Posterior vena cava (tissue), 2 donors: ENCODE measurements at places on chromosomes 5 and 9.

GRCh38 chr5:154242964-154243376, 52.4 kb downstream of the GALNT10 start:
- no peak for DNase-seq

GRCh38 chr5:119312403-119312802, 43.4 kb upstream of the TNFAIP8 start:
- DNase-seq: no peak

GRCh38 chr5:1504617-1505016, 19.1 kb downstream of the LPCAT1 start:
- no peak for DNase-seq

DNA sequence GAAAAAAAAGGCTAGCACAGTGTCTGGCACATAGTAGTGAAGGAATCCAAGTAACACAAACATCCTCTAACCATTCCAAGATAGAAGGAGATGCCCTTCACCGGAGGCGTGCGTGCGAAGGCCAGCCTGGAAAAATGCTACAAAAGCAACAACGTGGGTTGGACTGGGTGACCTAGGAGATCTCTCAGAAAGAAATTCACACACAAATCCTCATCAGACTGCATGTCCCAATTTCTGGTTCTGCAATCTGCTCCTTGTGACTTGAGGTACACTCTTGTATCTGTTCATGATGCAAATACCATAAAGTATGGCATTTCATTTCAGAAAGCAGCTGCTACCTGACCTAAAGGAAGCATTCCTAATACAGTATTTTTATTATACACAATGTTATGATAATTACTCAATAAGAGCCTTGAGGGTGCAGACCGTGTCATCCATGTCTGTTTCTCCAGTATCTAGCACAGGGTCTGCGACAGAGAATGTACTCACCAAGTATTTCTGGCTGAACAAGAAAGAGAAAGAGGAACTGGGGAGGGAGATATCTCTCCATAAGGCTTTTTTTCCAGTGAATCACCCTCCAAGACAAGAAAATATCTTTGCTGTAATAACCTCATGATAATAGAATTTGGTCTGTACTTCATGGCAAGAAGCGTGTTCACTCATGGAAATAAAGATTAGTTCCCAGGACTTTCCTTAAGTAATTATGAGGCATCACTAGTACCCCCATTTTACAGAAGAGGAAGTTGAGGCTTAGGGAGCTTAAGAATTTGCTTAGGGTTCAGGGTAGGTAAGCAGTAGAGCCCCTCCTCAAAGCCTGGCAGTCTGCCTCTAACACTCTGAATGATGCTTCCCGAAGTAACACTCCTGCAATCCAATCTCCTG, 138.3 kb downstream of the CDK5RAP2 start:
- no peak for DNase-seq

GRCh38 chr9:127633216-127633862, 21.3 kb downstream of the STXBP1 start:
- peak; percentile 42 for DNase-seq

DNA sequence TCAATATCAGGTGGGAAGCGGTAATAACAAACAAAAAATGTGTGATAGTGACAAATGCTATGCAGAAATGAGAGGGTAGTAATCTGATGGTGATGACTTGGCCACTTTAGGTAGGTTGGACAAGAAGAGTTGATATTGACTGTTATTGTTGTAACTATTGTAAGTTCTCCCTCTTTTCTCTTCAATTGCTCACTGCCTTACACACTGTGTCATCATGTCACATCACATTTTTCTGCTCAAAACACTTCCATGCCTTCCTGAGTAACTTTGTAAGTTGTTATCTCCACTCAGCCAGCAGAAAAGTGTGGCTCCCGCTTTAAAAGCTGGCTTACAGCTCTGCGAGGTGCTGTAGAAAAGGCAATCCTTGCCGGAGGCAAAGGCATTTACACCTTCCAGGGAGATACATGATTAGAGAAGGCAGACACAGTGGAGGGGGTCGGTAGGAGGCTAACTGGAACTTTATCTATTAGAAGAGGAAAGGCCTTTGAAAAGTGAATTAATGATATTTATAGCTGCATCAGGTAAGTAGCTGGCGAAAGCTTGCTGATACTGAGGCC, 85.2 kb upstream of the CLINT1 start:
- DNase-seq: no peak

GRCh38 chr5:107736638-107737037, 65.9 kb upstream of the EFNA5 start:
- DNase-seq: no peak

DNA sequence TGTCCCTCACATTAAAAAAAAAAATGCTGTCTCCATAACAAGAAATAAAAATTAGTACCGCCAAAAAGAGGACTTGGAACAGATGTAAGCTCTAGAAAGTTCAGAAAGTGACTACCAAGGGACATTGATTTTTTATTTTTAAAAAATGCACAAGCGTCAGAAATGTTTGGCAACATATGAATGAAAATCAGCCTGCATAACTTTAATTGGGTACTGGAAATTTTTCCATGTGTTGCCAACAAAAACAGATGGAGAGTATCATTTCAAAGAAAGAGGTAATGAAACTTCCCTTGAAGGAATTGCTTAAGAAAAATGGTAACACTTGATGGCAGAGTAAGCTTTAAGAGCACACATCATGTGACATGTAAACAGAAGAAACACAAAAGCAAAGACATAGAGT, 47.2 kb downstream of the OR2K2 start:
- DNase-seq: no peak

DNA sequence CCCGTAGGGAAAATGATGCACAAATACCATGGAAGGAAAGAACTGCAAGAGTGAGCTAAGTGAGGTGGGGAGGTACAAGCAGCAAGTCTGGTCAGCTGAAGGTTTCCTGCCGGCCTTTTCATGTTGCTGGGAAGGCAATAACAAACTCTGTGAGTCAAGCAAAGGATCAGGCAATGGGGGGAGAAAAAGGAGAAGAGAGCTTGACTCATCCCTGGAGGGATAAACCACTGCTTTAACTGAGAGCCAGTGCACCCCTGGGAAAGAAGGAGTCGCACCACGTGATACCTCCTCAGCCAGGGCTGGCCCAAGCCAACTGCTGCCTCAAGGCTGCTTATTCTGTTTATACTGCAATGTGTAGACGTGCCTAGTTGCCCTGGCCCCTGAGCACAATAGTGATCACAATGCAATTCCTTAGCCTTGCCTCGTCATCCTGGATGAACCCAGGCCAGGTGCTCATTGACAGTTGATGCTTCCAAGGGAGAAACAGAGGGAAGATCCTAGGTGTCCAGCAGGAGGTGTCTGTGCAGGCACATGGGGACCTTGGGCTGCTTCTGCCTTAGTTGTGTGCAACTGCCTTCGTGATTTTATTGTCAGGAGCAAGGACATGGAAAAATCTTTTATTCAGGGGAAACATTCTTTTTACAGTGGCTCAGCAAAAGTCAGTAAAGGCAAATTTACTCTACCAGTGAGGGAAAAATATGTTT, 203.0 kb upstream of the TUT7 start:
- DNase-seq: no peak

DNA sequence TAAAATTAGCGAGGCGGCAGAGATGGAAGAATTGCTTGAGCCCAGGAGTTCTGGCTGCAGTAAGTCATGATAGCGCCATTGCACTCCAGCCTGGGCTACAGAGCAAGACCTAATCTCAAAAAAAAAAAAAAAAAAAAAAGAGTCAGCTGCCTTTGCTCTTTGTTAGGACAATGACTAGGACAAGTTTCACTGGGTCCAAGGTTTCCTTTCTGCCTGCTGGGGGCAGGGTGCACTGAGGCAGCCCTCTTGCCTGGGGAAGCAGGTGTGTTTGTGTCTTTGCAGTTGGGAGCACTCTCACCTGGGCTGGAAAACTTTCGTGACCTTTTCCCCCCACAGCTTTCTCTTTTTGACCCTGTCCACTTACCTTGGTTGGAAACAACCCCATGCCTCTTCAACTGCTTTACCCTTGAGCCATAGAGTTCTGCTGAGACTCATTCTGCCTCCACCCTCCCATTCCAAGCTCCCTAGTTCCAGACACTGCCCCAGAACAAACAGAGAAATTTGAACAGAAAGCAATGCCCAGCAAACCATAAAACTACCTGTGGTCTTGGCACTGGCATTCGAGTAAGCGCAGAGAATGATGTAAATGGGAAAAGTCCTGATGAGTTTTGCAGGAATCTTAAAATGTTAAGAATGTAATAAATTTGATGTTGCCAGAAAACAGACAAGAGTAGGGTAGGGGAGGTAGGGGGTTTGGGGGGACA, 17.0 kb upstream of the MYO10 start:
- DNase-seq: no peak

- DNase-seq: no peak
Measured at GRCh38 chr5:127292030-127292735, 1.6 kb downstream of the MEGF10 start.

DNA sequence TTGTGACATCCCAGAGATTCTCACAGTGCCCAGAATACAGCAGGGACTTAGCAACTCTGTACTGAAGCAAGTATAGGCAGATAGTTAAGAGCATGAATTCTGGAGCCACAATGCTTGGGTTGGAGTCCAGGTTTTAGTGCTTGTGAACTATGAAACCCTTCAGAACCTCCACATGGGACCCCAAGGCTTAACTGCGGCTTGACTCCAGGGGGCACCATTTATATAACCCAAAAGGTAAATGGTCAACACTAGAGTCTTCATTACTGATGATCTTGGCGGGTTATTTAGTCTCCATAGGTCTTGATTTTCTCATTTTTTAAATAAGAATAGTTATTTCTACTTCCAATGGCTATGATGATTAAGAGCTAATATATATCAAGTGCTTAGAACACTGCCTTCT, 390.3 kb downstream of the TAF11L14 start:
- DNase-seq: no peak

DNA sequence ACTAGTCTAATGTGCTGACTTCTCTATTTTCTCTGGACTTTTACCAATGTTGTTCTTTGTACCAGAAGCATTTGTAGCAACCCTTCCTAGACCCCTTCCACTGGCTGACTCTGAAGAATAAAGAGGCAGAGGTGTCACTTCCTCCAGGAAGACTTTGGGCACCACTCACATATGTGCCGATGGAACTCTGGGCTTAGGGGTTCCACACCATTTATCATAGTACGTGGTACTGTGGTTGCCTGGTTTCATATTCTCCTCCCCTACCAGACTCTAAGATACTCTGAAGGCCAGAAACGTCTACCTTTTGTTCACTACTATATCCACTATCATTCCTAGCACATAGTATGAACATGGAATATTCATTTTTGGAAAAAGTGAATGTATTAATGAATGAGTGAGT, 88.0 kb downstream of the BNC2 start:
- DNase-seq: no peak

GRCh38 chr5:11692636-11693035, 211.6 kb downstream of the CTNND2 start:
- DNase-seq: no peak

- peak; percentile 87 for DNase-seq
Measured at GRCh38 chr9:127035423-127035822, 87.0 kb downstream of the ANGPTL2 start.

DNA sequence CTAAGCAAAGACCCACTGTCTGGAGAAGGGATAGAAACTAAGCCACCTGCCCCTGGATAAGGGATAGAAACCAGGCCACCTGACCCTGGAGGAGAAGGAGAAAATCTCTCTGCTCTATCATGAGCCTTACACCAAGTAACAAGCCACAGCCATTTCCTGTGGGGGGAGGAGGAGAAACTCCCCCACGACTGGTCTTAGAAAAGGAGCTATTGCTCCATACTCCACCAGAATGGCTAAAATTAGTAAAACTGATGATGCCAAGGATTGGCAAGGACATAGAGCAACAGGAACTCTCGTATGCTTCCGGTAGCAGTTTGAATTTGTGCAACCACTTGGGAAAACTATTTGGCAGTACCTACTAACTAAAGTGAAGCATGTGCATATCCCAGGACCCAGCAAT, 70.8 kb downstream of the ACTL7B start:
- DNase-seq: no peak

DNA sequence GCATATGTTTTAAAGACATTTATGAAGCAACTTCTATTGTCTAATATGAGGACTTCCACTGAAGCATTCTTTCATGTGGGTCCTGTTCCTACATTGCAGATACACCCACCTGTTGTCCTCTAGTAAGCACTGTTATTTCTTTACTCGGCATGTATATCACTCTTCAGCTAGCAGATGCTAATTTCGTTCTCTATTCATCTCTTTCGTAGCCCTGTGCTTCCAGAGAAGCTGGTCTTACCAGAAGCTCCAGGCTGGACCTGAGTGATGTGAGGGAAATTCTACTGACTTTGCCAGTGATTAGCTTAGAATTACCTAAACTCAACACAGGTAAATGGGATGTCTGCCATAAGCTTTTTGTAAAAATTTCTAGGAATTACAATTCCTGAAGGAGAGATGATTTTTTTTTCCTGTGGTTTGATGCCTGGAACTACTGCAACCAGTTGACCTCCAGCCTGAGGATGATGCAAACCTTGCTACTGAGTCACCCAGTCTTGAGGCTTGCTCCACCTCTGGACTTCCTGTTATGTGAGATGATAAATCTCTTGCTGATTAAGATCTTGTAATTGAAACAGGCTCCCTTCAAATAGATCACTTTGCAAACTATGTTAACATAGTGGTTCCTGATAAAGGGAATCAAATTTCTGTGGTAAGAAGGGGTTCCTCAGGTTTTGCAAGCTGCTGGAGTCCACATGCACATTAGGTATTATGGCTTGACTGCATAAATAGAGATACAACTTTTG, 52.2 kb upstream of the SPINK5 start:
- DNase-seq: no peak

- no peak for DNase-seq
Measured at GRCh38 chr9:37700131-37700530, 49.4 kb downstream of the FRMPD1 start.

DNA sequence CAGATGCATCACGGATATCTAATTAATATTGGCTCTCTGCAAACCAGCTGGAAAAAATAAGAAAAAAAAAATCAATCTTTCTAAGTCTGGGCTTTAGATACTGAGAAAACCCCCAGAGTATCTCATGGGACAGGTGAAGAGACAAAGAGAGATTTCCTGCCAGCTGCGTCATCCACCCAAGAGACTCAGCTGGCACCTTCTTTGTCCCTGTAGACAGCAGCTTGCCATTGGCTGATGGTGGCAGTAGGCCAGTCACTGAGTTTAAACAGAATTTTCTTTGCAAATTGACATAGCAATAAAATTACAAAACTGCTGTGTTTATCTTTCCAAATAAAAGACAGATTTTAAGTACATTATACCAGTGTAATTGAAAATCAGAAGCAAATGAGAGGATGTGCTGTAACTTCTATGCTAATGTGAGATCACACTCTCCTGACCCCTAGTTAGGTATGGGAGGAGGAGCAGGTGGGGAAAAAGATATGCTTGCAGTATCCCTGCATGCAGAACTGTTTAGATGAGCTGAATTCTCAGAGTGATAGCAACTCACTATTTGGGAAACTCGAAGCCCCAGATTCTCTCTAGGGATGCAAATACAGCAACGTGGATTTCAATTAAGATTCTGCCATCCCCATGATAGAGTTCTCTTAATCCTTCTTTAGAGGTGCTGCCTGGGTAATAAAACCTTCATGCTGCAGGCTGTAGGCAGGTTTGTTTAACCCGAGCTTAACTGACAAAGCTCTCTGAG, 72.2 kb downstream of the NMUR2 start:
- no peak for DNase-seq

DNA sequence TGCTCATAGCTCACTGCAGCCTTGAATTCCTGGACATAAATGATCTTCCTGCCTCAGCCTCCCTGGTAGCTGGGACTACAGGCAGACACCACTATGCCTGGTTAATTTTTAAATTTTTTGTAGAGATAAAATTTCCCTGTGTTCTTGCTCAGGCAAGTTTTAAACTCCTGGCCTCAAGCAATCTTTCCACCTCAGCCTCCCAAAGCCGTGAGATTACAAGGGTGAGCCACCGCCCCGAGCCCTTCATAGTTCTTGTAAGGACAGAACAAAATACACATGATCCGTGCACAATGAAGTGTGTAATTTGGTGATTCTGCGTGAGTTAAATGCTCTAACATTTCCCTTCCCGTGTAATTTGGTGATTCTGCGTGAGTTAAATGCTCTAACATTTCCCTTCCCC, 27.7 kb upstream of the MYO10 start:
- no peak for DNase-seq
